ENCODE measurements at places on chromosomes 7 and 10.

DNA sequence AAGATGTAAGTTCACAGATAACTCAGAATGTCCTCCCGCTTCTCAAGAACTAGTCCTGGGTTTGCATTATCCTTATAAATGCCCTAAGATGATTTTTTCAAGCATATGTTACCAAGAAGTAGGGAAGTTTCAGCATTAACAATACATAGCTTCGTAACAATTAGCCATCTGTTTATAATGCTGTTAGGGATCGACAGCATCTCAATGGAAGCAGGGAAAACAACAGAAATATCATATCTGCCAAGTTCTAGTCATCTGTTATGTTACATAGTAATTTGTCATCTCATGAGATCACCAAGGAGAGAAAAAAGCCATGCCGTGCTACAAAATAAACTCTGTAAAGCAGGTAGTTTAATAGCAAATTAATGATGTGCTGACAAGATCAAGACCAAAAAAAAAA lies 731.5 kb upstream of the C7orf33 start:
- no peak for DNase-seq

GRCh38 chr10:55283031-55283430 lies 482.0 kb upstream of the PCDH15 start:
- no peak for DNase-seq

DNA sequence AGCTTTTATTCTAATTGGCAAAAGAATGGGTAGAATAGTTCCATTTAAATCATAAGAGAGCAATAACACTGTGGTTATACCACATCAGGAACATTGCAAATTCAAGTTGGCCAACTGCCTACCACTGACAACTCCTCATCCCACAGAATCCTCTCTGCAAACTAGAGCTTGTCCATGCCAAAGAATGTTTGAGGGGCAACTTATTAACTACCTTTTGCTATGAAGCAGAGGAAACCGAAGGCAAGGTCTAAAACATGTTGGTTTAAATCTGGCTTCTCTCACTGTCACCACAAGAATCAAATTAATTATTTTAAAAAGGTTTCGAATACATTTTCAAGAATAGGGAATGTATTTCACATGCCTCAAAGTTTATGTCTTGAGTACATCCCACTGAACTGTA lies 36.0 kb downstream of the RHOBTB1 start:
- DNase-seq, result no peak

DNA sequence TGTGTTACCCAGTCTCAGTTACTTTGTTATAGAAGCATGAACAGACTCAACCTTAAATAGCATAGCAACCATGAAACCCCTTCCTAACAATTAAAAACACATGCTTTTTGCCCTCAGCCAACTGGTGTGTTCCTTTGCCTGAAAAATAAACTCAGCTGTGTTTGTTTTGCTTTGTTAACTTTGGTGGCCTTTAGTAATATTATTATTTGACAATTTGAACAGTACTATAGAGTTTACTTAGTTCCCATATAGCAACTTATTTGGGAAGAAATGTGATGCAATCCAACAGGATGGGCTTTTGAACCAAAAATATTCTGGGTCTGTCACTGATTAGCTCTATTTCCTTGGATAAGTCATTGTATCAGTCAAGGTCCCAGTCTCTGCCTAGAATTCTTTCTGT lies 22.5 kb upstream of the MKLN1 start:
- DNase-seq, result no peak

- no peak for DNase-seq
Observed at GRCh38 chr10:89535171-89536012, at the start of gene SLC16A12. Gene SLC16A12 (minus strand): TSS chr10:89535594. CDS start chr10:89462578, 73,016 bp downstream.

DNA sequence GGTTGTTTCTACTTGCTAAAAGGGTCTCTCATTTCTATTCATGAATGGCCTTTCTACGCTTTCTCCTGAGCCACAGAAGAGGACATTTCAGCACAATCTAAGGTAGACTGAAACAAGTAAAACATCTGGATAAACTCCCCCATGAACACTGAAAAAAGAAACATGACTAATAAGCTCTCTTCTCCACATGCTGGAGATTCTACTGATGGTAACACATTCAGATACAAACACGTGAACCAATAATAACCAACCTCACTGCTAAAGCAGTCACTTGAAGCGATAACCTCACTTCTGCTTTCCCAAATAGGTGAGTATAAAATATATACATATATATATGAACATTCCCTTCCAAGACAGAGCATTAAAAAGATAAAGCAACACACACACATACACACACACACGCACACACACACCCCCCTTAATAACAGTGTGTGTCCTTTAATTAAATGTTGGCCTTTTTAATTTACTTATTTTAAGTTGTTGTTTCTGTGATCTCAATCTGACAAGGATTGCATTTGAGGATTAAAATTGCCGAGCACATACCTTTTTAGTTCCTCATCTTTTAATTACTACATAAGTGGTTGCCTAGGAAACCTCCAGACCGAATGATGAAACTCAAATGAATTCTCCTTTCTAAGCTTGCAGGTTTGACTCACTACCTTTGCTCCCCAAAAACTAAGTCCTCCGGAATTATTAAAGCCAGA lies 292.4 kb upstream of the KLF14 start:
- no peak for DNase-seq

DNA sequence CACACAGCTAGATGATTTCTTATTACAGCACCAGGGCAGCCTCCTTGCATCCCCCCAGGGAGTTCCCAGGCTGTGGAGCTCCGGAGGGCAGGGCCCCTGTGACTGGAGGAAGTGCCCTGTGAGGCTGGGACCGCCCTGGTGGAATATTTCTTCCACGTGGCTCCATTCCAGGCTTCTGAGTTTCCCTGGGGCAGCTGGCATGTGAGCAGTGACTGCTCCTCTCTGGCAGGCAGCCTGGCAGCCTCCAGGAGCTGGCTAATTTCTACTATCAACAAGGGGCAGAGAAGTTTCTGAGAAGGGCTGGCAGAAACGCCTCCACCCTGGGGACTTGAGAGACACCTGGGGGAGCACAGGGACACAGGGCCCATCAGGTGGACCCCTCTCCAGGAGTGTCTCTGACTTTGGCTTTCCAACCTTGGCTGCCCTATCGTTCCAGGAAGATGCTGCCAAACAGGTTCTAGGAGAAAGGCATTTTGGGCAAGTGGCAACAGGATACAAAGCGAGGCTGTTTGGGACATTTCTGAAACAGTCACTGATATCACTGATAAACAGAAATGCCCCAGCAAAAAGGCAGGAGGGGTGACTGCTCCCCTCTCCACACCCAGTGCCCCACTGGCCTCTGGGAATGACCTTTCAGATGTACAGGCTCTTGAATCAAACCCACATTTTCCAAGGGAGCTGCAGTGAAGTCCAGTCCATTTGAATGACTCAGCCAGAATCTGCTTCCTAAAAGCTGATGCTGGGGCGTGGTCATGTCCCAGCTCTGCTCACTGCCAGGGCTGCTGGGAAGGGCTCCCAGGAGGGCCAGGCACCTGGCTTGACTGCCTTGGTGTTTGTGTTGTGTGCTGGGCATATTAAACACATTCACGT lies 16.1 kb downstream of the MYOF start:
- no peak for DNase-seq

DNA sequence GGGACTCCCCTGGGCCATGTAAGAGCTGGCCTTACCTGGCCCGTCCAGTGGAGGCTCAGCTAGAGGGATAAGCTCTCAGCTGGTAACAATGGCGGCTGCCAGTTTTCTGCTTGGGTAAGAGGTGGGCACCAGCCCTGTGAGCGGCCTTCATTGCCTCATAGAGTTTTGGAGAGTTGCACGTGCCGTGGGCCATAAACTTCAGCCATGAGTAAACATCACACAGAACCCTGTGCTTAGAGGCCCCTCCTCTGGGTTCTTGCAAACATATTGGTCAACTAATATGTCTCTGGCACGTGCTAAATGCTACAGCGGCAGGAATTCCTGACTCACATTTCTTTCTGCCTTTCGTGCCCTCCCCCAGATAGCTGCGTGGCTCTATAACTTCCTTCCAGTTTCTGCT lies 103.9 kb upstream of the LEP start:
- no peak for DNase-seq

- peak; percentile 65 for DNase-seq
Observed at GRCh38 chr10:119189811-119190282, 11.2 kb upstream of the PRDX3 start.

DNA sequence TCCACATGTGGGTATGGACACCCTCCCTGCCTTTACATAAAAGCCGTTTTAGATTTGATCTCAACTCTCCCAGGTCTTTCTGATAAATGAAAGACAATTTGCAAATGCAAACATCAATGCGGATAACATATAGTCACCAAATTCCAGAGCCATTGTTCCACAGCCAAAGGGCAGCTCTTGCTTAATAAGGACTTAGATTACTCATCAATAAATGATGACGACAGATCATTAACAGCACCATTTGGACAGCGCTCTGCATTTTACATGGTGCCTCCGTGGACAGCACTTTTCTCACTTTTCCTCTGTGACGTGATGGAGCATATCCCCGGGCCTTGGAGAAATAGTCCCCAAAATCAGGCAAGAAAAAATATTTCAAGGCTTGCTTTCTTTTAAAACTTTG lies 370.3 kb upstream of the CELF2 start:
- DNase-seq, result no peak

- no peak for DNase-seq
Observed at GRCh38 chr10:44801383-44802327, 109.5 kb upstream of the TMEM72 start.

Data from natural killer cell treated with Interleukin-12 subunit alpha and Interleukin-12 subunit beta and Interleukin-15 and Interleukin-18, amount 100 ng/mL, for 72 hours (primary cell).